ENCODE measurements at places on chromosomes 6 and 20. TPM values are rescaled to one million over a fixed set of nuclear protein-coding genes. Genes with fewer than 3 reads are reported as not detected.

SERPINB1 gene
- 14.8 TPM for total RNA-seq

SEL1L2 gene
- 0.37 TPM for total RNA-seq

RBL1 gene
- 10.5 TPM for total RNA-seq

DNA sequence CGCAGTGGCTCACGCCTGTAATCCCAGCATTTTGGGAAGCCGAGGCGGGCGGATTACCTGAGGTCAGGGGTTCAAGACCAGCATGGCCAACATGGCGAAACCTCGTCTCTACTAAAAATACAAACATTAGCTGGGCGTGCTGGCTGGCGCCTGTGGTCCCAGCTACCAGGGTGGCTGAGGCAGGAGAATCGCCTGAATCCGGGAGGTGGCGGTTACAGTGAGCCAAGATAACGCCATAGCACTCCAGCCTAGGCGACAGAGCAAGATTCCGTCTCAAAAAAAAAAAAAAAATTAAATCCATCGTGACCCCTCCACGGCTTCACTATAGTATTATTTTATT is 1.2 kb upstream of the CPNE1 start:
- DNase-seq: no peak

- peak; percentile 50 for DNase-seq
Measured at GRCh38 chr6:106692112-106692818, 62.9 kb downstream of the QRSL1 start.

DNA sequence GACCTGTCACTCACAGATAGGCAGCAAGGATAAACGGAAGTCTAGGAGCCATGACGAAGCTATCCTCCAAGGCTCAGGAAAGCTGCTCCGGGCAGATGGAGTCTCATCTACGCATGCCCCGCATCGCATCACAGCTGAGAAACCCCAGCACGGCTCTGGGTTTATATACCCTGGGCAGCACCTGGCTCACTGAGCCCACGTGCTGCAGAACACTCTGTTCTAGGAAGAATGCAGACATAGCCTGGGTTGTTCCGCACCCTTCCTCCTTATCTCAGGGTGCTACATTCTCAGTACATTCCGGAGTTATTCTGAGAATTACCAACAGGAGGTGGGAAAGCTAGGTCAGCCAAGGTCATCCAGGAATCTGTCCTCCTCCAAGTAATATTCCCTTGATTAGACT is 260.4 kb downstream of the CBLN4 start:
- DNase-seq: no peak

DNA sequence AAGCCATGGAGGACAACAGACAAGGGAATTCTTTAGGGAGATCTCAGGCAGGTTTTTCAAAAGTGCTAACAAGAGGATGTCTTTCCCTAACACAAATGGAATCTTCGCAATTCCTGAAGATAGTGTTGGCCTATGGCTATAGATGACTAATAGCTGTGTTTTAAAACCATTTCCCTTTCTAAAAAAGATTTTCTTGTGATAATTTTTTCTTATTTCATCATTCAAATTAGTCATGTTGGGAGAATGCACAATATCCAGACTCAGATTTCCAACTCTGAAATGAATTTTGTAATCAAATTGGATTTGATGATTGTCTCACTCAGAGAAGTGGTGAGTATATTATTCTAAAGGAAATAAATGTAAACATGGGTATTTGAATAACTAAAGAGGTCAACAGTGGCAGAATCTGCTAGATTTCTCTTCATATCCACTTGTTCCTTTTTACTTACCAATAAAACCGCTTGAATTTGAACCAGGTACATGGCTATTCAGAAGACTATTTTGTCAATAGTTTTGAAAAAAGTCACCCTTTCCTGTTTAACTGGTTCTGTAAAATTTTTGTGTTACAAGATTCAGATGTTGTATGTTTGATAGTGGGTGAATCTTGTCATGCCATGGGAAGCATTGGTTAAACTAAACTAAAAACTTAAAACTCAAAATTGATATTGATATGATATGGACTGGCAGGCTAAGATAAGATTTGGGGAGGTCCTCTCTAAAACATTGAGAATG is 1223.7 kb upstream of the EYS start:
- DNase-seq: no peak

GRCh38 chr20:52191916-52192718 is 538 bp upstream of the ZFP64 start:
- DNase-seq: peak; percentile 58

DNA sequence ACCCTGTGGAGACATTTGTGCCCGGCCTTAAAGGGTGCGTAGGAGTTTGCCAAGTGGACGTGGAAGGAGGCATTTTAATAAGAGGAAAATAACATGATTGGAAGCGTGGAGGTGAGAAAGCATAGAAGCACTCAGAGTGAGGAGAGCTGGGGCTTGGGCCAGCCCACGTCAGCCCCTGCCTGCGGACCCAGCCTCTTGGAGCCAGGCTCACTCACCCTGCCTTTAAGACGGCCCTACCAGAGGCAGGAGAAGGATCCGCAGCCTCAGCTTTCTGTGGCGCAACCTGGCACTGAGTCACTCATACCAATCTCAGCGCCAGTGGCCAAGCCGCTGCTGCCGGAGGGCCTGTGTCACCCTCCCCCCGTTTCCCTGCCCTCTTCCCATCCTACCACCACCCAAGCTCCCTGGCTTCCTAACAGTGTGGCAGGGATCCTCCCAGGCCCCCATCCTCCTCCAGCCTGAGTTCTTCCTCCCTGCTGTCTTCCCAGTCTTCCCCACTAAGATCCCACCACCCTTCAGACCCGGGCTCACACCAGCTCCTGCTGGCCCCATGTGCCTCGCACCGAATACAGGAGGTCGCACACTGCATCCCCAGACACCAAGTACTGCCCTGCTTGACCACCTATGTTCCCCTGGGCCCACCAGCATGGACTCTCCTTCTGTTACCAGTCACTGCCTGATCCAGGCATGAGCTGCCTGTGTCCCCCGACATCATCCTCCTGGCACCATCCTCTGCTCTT is 285.2 kb downstream of the UST start:
- DNase-seq: no peak

Measured in WTC11 (cell line).